Non-pigmented ciliary epithelial cell (primary cell): ENCODE measurements at places on chromosomes 4 and X.
A peak's percentile ranks its signal among the peaks of the same experiment; 100 is the strongest.

DNA sequence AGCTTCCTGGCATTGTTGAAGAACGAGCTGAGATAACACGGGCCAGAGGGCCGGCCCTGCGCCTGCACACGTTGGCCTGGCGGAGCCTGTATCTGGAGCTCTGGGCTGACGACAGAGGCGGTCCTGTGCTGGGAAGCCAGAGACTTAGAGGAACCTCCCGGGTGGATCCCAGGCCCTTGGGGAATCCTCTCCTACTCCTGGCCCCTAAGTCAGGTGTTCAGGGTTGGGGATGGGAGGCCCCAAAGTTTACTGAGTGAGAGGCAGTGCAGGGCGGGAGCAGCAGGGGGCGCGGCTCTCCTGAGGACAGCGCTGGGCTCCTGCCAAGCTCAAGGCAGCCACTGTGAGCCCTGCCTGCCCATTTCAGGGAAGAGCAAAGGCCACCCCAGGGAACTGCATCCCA lies 2.5 kb upstream of the HTRA3 start:
- no peak for DNase-seq

DNA sequence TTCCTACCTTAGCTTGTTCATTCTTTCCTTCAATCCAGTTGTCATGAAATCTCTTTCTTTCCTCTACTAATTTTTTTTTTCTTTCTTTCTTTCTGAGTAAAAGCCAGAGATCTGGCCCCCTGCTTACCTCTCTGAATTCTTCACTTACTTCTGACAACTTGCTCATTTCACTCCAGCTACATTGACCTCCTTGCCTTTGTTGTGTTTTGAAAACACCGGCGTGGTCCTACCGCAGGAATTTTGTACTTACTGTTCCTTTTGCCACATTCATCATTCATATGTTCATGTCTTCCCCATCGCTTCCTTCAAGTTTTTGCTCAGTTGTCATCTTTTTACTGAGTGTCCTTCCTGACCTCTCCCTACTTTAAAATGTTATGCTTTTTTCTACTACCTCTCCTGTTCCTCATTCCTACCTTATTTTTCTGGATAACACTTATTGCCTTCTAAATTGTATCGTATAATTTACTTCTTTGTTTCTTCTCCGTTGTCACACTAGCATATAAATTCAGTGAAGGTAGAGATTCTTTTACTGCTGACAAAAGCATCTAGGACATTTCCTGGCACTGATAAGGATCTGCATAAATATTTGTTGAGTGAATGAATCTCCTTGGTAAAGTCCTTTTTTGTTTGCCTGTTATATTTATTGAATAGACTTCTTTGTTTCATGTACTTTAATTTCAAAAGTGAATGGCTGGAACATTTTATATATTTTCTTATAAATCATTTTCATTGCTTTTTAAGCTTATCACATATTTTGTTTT lies 74.4 kb downstream of the NFKB1 start:
- no peak for DNase-seq

GRCh38 chr4:75542824-75543223 lies 13.0 kb upstream of the ODAPH start:
- peak; percentile 80 for DNase-seq

DNA sequence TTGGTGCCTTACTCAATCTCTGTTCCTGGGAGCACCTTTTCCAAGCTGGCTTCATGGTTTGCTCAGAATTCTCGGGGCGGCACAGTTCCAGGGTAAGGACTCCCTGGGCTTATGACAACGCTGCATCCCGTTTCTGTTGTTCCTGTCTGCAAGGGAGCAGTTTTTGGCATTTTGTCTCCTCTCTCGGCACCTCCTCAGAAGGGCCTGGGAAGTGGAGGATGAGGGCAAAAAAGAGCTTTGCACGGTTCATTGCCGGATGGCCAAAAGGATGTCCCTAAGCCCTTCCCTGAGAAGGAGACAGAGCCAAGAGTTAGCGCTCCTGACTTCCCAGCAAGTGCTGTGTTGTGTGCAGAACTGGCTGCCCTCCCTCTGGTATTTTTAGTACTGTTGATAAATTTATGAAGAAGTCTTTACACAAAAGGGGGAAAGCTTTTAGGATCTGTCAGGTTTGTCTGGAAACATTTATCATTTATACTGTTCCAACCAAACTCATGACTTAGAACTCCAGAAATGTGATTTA lies 13.4 kb downstream of the SRD5A3 start:
- no peak for DNase-seq

GRCh38 chr4:113899271-113900070 lies 80.0 kb downstream of the ARSJ start:
- DNase-seq, result no peak

DNA sequence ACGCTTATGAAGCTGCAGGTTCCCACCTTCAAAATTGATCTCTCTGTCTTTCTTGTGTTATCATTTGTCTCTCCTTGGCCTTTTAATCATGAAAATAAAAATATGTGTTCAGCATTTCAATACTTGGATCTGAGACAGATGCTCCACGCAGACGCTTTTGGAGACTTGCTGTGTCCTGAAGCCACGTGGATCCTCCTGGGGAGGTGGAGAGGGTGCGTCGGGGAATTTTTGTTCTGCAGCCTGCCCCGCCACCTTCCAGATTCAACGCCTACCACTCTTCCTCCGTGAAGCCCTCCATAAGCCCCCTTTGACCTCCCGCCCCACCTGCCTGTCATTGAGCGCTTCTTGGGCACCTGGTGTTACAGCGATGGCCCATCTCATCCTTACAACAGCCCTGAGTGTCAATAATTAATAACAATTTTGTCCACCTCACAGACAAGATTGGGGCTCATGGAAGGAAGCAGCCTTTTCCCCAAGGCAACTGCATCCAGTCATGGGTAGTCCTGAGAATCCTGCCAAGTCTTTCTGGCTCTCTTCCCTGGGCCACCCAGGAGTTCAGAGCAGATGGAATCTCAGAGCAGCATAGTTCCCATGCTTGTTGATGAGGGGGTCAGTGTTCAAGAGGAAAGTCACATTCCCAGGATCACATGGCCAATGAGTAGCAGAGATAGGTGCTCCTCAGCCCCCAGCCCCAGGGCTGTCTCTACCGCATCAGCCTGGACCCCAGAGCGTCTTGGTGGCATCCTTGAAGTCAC lies 172.6 kb upstream of the PSAPL1 start:
- DNase-seq, result no peak

GRCh38 chr4:179747218-179747910 lies 2305.1 kb upstream of the AGA start:
- DNase-seq, result no peak

- no peak for DNase-seq
These were observed 1021.9 kb upstream of the PRKX start for GRCh38 chrX:4735299-4735698.

DNA sequence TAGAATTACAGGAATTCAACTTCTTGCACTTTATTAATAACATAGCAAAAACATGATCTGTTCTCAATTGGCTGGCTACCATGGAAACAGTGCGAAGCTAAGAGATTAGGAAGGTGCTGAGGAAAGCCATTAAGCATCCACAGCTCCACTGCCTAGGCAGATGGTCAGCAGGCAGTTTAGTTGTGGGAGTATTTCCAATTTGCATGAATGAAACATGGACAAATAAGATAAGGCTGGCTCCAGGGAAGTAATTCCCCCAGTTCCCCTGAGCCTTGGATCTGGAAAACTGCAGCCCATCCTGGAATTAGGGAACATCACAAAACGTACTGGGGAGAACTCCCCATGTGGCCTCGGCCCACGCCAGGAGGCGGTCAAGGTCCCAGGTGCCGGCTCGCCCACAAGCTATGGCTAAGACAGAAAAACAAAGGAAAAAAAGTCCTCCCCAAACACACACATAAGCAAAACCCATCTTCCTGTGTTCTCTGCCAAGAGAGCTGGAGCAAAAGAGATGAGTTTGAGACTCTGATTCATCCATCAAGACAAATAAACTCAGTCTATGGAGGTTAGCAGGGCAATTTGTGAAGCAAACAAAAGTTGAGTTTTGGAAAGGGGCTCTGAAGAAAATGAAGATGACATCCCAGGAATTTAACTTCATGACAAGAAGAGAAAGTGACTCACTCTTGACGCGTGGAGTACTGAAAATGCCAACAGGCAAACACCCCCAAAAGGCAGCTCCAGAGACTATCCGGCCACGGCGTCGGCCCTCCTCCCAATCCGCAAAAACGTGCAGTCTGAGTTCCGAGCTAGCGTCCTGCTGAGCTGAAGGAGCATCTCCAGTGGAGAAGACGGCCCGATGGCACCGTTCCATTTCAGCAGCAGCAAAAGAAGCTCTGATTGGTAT lies 45.1 kb downstream of the IGFBP7 start:
- DNase-seq, result peak; percentile 90

DNA sequence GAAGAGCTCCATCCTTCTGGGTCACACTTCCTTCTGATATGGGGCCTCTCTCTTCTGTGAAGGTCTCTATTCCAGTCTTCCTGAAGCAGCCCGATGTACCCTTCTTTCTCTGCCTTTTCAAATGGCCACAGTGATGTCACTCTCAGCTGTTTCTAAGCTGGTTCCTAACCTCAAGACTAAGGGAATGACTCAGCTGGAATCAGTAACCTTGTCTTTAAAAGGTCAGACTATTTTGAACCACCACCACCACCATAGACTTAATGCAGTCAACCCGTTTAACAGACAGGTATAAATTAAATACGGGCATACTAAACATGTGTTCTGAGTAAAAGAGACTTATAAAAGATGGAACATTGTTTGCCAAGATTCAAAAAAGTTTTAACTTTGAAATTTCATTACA lies 121.0 kb downstream of the PPA2 start:
- peak; percentile 13 for DNase-seq

DNA sequence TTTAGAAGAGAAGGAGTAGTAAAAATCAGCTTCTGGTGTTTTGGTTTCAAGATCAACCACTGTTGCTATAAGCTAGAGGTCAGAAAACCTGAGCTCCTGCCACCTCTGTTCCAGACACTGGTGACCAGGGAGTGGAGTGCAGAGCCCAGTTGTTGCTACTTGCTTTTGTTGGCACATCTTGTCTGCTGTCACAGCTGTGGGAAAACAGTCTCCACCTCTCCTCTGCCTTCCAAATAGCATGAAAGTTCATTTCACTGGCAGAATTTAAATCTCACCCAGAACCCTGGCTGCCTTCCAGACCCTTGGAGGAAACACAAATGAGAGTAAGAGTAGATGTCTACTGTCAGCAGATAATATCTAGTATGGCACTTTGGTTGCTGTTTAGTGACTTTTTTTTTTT lies 297.5 kb upstream of the KLF3 start:
- no peak for DNase-seq

GRCh38 chr4:163384434-163384833 lies 40.7 kb downstream of the NPY5R start:
- no peak for DNase-seq
